Heart right ventricle (tissue), 16 donors: ENCODE measurements at places on chromosomes 12 and 14. TPM values are rescaled to one million over a fixed set of nuclear protein-coding genes. Genes with fewer than 3 reads are reported as not detected.

GRCh38 chr14:21070610-21071224 is 613 bp downstream of the ARHGEF40 start:
- peak; percentile 63 for DNase-seq

The EIF5 gene
- 204 TPM for total RNA-seq

The CBLN3 gene
- 1.6 TPM for total RNA-seq

DNA sequence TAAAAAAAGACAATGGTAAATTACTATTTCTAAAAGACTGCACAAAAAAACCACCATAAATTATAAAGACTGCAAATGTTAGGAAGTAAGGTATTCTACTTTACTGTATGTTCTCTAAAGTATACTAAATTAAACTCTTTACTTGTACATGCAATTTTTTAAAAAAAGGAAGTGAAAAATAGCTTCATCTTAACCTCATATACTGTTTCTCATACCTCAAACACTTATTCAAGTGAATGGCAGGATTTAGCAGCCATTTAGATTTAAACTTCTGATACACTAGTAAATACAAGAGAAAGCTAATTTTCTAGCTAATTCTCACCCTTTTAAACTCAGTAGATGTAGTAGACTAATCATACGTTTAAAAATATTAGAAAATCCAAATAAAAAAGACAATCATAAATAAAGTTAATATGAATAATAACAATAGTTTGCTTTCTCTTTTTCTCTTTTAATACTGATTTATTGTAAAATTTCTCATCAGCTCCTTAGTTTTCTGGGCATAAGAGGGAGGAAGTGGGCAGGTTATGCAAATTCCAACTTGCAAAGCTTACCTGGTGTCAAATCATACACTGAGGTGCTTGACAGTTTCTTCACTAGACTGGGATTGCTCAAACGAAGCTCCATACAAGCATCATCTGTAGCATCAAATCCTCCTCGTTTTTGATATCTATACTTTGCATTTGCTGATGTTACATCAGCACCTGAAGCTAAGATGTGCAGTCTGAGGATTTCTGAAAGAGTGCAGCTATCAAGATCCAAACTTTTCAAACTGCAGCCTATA is 71.0 kb upstream of the CFL2 start:
- DNase-seq = no peak
